ENCODE measurements at places on chromosomes 4 and X.

DNA sequence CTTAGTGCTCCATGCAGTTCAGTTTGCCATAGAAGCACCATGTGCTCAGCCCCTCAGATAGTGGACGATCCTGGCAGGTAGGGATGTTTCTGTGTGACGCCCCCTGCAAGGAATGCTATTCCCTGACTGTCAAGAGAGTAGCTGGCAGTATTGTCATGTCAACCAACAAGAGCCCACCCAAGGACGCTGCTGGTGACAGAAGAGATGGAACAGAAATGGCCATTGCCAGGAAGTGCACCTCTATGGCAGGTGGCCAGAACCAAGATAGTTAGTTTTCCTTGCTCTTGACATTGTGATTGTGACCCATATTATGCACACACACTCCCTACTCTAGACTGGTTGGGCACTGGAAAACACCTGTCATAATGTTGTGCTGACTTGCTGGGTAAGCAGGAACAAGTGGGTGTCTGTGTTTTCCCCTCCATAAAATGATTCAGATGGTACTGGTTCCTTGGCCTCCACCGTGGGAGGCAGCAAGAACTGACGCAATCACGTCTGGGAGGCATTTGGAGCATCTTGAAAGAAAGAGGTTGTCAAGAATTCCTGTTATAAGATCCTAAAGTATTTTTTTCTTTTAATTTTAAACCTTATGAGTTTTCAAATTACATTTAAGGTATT lies 507.9 kb downstream of the MID1IP1 start:
- H3K27me3 ChIP-seq, result no peaks in the 10 kb centered on the region
- no peaks in the 10 kb centered on the region for H3K36me3 ChIP-seq
- no peak overlapping the region for H3K4me3 ChIP-seq

GRCh38 chrX:82666355-82666754 lies 841.7 kb upstream of the POU3F4 start:
- no peaks in the 10 kb centered on the region for H3K36me3 ChIP-seq
- no peak overlapping the region for H3K4me3 ChIP-seq
- DNase-seq, result no peak
- no peak overlapping the region for H3K27ac ChIP-seq
- no peaks in the 10 kb centered on the region for H3K27me3 ChIP-seq

GRCh38 chr4:48746608-48747362 lies 33.3 kb downstream of the FRYL start:
- no peak for DNase-seq
- no peaks in the 10 kb centered on the region for H3K27me3 ChIP-seq
- peaks cover 68% of the 10 kb centered on the region for H3K4me1 ChIP-seq
- H3K27ac ChIP-seq, result no peak overlapping the region

GRCh38 chrX:2784026-2784425 lies 32.2 kb downstream of the XG start:
- H3K4me3 ChIP-seq, result no peak overlapping the region
- DNase-seq, result no peak
- no peaks in the 10 kb centered on the region for H3K36me3 ChIP-seq
- no peaks in the 10 kb centered on the region for H3K4me1 ChIP-seq
- H3K27ac ChIP-seq, result no peak overlapping the region

DNA sequence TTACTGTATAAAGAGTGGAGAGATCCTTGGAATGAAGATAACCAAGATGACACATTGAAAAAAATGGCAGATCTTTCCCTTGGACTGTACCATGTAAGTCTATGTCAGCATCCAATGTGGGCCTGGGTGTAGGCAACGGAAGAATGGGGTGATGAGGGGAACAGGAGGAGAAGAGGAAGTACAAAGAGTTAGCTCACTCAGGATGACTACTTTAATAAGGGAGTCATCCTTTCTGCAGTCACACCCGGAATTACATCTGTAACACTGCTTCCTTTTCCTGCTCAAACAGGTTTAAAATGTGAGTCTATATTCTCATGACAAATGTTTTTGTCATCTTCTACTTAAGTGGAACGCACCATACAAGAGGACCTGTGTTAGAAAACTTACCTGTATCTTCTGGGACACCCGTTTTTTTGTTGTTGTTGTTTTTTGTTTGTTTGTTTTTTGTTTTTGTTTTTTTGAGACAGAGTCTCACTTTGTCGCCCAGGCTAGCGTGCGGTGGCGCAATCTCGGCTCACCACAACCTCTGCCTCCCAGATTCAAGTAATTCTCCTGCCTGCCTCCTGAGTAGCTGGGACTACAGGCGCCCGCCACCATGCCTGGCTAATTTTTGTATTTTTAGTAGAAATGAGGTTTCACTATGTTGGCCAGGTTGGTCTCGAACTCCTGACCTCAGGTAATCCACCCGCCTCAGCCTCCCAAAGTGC lies 18.0 kb downstream of the HPSE start:
- H3K4me3 ChIP-seq, result no peak overlapping the region
- H3K36me3 ChIP-seq, result peaks cover 19% of the 10 kb centered on the region
- no peak for DNase-seq
- no peak overlapping the region for H3K27ac ChIP-seq

DNA sequence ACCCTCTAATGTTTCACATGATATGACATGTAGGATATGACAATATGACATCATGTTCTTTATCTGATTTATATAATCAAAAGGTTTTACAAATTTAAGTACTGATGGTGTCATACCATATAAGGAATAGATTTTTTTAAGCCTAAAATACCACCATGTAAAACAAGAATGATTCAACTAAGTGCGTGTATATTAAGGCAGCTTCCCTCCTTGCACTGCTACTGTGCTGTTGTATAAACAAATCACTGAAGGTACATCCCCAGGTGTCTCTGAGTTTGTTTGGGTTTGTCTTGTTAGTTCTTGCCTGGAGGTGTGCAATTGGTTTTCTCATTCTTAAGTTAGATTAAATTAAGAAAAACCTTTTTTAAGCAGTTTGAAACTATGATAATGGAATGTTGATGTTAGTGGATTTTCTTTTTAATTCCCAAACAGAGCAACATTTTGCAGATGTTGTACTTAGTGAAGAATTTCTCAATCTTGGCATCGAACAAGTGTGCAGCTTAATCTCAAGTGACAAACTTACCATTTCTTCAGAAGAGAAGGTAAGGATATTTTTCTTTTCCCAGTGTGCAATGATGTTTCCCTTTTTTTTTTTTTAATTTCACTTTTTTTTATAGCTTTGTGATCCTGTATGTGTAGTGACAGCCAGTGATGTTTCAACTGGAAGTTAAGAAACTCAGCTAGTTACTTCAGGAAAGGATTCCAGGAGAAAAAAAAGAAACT lies 33.4 kb upstream of the MSMO1 start:
- H3K4me1 ChIP-seq, result peaks cover 35% of the 10 kb centered on the region
- H3K27me3 ChIP-seq, result no peaks in the 10 kb centered on the region
- H3K4me3 ChIP-seq, result peak overlapping the region; percentile 82
- peaks cover 29% of the 10 kb centered on the region for H3K36me3 ChIP-seq
- no peak for DNase-seq

- no peak overlapping the region for H3K4me3 ChIP-seq
- no peak overlapping the region for H3K27ac ChIP-seq
- no peaks in the 10 kb centered on the region for H3K4me1 ChIP-seq
- no peak for DNase-seq
- peaks cover 57% of the 10 kb centered on the region for H3K36me3 ChIP-seq
Observed at GRCh38 chr4:83473966-83474365, 10.9 kb downstream of the ABRAXAS1 start.

- H3K27me3 ChIP-seq, result no peaks in the 10 kb centered on the region
- H3K4me1 ChIP-seq, result peaks cover 9% of the 10 kb centered on the region
- H3K4me3 ChIP-seq, result no peak overlapping the region
- DNase-seq, result no peak
- no peak overlapping the region for H3K27ac ChIP-seq
Observed at GRCh38 chr4:145043306-145043705, 54.7 kb downstream of the ANAPC10 start.

DNA sequence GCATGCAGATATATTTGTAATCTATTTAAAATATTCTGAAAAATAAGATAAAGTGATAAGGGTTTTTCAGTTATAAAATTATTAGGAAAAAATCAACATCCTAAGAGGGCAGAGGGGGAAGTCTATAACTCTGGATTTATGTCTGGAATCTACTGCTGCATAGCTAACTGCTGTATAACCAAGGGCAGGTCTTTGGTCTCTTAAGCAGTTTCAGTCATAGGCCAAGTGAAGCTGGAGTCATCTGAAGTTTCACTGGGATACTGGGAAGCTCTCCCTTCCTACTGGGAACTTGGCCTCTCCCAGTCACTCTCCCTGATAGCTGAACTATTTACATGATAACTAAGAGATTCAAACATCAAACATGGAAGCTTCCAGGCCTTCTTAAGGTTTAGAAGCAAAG lies 1409.9 kb upstream of the PCDH7 start:
- no peak for DNase-seq
- no peaks in the 10 kb centered on the region for H3K36me3 ChIP-seq
- H3K4me1 ChIP-seq, result no peaks in the 10 kb centered on the region
- H3K4me3 ChIP-seq, result no peak overlapping the region

GRCh38 chrX:7088968-7089615 lies 58.4 kb upstream of the STS start:
- no peak overlapping the region for H3K4me3 ChIP-seq
- no peaks in the 10 kb centered on the region for H3K36me3 ChIP-seq
- peak overlapping the region; percentile 65 for H3K27ac ChIP-seq
- no peak for DNase-seq
- no peaks in the 10 kb centered on the region for H3K27me3 ChIP-seq
- H3K4me1 ChIP-seq, result peaks cover 75% of the 10 kb centered on the region

DNA sequence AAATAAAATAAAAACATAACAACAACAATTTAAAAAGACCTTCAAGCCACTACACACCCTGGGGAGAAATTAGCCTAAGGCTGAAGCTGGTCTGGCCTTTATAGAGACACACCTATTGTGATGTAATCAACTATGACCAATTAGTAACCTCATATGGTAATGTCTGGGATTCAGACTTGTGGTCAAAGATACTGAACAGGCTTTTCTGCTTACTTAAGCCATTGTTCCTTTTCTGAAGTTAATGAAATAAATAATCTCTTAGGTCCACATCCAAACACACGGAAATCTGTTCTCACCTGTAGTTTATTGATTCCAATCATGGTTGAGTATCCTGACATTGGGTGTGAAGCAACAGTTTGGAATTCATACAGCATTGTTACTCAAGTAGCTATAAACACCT lies 152.5 kb downstream of the PLS3 start:
- no peaks in the 10 kb centered on the region for H3K4me1 ChIP-seq
- H3K36me3 ChIP-seq, result no peaks in the 10 kb centered on the region
- no peak for DNase-seq
- no peaks in the 10 kb centered on the region for H3K27me3 ChIP-seq
- no peak overlapping the region for H3K27ac ChIP-seq

- H3K4me3 ChIP-seq, result no peak overlapping the region
- H3K4me1 ChIP-seq, result no peaks in the 10 kb centered on the region
- no peaks in the 10 kb centered on the region for H3K27me3 ChIP-seq
- no peak for DNase-seq
Observed at GRCh38 chr4:150229520-150229919, 151.3 kb downstream of the DCLK2 start.
